CD4-positive, alpha-beta T cell treated with Interleukin-2 at 100 ng/mL for 4 hours (primary cell): ENCODE measurements at places on chromosomes 16 and 17.

DNA sequence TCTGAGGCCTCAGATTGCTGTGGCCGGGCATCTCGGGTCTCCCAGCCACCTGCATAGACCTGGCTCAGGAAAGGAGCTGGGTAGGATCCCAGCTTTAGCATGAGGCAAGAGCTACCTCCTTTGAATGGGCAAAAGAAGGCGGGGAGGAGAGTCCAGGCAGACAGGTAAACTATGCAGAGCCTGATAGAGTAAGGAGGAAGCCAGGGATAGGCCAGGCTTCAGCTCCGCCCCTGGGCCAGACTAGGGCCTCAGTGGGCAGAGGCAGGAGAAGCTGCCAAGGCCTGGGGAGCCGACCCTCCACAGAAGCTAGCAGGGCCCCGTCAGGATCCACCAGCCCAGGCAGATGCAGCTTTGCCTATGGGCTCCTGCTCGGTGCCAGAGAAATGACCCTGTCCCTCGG is 22.6 kb upstream of the UBE2G1 start:
- no peak for DNase-seq

- no peak for DNase-seq
These were observed 17.1 kb downstream of the GGA3 start for GRCh38 chr17:75244133-75244866.

DNA sequence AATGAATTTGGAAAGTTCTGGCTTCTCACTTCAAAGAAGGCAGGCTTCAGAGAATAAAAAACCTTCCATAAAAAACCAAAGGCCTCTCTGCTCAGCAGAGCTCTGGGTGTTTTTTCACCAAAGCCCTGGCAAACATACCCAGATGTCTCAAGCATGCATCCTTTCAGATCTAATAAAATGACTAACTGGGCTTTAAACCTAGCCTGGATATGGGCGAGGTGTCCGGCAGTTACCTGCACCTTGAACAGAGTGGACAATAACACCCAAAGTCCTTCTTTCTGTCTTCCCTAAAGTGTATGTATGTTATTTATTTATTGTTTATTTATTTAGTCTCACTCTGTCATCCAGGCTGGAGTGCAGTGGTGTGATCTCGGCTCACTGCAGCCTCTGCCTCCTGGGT is 469.3 kb downstream of the XYLT1 start:
- no peak for DNase-seq

- no peak for DNase-seq
These were observed 122.1 kb downstream of the SNX29 start for GRCh38 chr16:12098429-12099310.

- no peak for DNase-seq
These were observed 431.2 kb downstream of the SLC39A11 start for GRCh38 chr17:72661116-72661944.

DNA sequence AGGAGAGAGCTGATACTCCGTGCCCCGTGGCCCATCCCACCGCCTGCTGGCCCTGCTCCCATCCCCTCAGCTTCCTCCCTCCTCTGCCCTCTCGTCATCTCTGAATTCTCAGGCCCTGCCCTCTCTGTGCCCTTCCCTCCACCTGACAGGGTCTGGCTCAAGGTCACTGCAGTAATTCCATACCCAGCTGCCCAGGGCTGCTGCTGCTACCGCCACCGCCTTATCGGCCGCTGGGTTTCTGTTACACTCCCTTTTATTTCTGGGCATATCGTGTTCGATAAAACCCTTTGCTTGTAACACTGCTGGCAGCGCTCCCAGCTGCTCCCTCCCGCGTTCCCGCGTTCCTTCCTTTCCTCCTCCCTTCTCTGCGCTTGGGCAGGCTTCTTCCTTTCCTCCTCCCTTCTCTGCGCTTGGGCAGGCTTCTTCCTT is 1.2 kb downstream of the EPN3 start:
- no peak for DNase-seq

DNA sequence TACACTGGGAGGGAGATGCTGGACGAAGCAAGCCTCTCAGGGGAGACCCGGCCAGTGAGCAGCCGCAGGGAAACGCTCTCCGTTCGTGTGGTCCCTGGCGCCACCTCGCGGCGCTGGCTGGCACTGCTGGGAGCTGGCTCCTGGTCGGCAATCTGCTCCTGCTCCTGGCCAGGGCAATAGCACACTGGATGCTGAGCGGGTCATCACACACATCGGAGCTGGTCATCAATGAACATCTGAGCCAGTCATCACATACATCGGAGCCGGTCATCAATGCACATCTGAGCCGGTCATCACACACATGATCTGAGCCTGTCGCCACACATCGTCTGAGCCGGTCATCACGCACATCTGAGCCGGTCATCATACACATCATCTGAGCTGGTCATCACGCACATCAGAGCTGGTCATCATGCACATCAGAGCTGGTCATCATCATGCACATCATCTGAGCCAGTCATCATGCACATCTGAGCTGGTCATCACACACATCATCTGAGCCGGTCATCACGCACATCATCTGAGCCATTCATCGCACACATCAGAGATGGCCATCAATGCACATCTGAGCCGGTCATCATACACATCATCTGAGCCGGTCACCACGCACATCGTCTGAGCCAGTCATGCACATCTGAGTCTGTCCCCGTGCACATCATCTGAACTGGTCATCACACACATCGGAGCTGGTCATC is 217.3 kb downstream of the RBFOX3 start:
- DNase-seq = peak; percentile 61

DNA sequence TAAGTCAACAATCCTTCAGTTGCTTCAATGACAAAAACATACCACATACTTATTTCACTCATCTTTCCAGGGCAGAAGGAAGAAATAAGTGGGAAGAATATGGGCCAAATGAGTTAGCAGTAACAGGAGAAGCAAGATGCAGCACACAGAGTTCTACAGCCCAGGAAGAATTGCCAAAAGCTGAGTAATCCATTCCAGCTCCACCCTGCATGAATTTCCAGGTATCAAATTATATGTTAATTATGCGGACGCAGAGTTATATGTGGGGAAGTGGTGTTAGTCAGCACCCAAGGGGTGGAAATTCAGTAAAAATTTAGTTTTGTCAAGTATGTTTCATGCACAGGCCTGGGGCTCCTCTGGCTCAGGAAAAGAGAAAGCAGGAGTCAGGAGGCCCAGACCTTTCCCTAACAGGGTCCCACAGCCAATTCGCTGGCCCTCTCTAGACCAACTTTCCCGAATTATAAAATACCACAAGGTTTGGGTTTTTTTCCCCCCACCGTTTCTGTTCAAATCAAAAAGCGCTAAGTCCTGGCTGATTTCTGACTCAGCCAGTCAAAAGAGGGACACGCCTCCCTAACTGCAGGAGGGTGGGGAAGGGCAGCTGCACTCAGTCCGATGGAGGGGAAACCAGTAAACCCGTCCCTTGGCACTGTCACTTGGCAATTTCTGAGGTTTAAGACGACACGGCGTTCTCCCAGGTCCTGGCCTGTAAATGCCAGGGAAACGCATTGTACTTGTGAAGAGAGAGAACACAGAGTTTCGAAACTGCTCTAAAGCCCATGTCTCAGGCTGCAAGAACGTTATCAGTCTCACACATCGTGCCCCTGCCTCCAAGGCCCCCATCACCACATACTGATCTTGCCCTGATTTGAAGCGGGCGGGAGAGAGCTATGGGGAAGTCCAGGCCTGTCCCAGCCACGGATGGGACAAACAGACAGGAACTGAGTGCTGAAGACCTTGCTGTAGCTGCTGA is 58.1 kb downstream of the ZFHX3 start:
- no peak for DNase-seq

DNA sequence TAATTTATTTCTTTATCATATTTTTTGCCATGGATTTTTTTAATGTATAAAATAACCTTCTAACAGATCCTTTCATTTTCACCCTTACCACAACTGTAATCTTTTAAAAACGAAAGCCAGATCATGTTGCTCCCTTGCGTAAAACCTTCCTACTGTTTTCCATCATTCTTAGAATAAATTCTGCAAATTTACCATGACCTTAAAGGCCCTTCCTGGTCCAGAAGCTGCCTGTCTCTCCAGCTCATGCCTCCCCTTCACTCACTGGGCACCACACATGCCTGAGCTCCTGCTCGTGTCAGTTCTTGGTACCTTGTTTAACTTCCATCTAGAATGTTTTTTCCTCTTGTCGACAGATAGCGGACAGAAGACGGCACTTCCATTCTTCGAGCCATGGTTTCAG is 245.0 kb upstream of the CDH5 start:
- DNase-seq = no peak

DNA sequence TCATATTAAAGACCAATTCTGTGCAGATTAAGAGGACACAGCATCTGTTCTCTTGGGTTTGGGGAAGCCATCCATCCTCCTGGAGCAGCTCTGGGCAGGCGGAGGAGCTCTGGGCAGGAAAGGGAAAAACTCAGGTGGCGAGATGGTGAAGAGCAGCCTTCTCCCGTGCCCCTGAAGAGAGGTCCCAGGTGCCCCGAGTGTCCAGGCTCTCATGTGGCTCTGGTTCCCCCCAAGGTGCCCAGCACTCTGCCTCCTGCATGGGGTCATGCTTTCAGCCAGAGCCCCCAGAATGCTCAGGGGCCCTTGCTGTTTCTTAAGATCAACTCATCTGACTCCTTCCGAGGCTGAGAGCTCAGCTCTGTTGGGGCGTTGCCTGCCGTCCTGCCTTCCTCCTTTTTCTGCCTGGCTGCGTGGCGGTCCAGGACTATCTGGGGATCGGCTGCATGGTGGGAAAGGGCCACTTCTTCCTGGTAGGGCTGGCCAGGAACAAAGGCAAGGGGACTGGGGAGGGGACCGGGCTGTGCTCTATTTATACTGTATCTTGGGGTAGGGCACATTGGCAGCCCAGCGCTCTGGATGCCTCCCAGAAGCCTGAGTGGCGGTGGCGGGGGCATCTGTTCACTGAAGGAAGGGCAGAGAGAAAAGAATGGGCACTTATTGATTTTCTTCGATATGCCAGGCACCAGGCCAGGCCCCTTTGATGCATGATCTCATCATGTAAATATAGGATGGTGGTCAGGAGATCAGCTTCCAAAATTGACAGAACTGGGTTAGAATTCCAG is 103.2 kb upstream of the SDK2 start:
- no peak for DNase-seq

DNA sequence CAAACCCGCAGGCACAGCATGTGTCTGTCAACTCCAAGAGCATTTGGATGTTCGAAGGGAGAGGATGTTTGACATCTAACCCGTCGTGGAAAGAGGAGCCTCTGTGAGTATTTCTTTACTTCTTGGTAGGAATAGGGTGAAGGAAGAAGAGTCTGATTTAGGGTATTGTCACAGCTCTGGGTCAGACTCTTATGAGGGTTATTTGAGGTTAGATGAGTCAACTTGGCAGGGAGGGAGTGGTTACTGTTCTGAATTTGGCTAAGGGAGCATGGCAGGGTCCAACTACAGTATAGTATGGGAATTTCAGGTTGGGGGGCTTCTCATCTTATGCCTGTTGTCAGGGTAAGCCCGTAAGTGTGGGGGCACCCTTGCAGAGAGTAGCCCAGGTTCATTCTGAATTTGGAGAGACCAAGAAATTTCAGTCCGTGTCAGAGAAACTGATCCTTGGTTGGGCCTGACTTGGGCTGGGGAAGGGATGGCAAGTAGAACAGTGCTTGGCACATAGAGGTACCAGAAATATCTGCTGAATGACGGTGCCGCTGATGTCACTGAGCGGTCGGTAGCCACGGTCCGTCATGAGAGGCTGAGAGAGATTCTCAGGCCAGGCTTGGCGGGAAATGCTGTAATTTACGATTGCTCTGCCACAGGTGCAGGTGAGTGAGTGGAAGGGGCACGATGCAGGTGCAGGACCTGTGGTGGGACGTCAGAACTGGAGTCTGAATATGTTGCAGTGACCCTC is 43.2 kb downstream of the MYH3 start:
- DNase-seq = no peak

DNA sequence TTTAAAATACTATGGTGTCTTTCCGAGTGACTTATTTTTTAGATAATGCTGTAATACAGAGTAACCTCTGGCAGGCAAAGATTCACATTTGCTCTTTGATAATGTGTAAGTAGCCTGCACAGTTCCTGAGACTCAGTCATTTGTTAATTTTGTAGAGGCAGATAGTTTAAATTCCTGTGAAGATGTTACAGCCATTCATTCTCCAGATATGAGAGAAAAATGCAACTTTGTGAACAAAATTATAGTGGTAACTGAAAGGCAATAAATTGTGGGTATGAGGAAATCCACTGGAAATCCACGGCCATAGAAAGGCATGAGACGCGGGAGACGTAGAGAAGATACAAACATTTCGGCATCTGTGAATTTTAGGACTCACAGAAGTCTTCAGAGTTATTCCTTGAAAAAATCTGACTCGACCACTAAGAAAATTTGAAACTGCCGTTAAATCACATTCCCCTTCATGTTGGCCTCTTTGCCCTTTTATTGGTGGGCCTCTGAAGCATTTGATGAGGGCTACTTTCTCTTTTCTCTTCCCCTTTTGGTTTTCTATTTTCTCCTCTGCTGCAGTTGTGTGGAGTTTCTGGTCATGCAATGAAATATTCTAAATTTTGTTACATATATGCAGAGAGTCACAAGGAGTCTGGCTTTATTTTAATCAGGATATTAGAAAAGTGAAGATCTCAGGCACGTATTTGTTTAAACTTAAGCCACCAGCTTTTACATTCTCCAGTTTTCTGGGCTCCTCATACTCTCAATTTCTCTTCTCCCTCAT is 18.8 kb downstream of the HS3ST3A1 start:
- DNase-seq = no peak

DNA sequence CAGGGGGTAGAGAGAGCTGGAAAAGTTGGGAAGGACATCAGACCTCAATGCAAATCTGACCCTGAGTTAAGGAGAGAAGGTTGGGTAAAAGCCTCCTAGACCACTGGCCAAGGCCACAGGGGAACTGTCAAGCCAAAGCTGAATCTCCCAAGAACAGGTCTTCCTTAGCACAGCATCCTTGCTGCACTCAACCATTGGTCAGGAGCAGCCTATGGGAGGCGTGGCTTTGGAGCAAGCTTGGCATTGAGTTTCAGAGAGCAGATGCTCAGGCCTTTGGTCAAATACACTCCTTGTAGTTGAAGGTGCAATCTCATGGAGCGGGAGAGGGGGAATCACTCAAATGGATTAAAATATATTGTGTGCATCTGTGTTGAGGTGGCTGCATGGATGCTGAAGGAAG is 21.8 kb downstream of the SOX9 start:
- no peak for DNase-seq

DNA sequence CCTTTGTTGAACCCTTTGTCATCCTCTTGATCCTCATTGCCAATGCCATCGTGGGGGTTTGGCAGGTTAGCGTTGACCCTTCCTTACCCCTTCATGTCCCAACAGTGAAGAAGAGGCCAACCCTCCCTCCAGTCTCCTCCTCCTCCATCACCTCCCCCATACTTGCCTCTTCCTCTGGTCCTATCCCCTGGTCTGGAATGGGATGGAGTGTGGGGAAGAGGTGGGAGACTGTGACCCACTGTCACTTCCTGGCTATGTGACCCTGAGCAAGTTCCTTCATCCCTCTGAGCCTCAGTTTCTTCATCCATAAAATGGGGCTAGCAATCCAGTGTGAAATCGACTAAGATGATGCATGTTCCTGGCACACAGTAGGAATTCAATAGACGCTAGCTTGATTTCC is 2.7 kb downstream of the ATP2A1 start:
- no peak for DNase-seq
